NCI-H2081 treated with DMSO at 0.1 percent for 48 hours (cell line): ENCODE measurements at places on chromosomes 1 and 21.

DNA sequence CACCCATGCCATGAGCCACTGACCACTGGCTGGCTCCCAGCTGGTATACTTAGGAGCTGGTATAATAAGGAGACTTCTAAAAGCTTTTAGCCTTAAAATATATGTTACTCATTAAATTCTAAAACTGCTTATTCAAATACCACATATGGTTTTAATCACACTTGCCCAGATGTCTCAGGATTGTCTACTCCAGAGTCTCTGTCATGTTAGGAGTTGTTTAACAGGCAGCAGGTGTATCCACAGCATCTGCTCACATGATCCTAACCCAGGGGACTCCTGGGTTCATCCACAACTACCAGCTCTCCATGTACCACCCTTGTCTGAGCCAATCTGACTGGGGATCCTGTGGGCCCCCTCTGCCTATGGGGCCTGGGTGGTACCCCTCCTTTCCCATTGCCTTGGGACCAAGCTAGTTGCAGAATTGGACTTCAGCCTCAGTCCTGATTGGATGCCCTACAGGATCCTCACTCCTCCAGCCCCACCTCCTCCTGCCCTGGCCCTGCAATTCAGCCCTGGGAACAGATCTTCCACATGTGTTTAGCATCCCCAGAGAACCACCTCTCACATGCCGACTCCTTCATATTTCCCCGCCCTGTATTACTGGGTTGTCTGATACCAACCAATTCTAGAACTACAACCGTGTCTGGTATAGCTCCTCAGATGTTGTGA is 61.3 kb downstream of the BCAR3 start:
- no peak for DNase-seq

DNA sequence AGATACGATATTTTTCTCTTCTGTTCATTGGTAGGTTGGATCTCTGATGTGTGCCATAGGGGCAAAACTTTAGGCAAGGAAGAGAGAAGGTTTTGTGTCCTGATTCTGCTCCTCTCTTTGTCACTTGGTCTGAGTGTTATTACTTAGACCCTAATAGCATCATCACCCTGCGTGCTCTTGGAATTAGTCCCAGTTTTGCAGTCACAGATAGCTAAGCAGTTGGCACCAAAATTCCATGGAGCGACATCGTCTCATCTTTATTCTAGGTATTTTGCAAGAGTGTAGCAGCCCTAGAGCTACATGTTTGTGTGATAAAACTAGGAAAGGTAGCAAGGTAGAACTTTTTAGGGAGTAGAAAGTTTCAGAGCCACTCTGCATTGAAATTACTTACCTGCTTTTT is 23.8 kb downstream of the PIP5K1A start:
- DNase-seq, result no peak

DNA sequence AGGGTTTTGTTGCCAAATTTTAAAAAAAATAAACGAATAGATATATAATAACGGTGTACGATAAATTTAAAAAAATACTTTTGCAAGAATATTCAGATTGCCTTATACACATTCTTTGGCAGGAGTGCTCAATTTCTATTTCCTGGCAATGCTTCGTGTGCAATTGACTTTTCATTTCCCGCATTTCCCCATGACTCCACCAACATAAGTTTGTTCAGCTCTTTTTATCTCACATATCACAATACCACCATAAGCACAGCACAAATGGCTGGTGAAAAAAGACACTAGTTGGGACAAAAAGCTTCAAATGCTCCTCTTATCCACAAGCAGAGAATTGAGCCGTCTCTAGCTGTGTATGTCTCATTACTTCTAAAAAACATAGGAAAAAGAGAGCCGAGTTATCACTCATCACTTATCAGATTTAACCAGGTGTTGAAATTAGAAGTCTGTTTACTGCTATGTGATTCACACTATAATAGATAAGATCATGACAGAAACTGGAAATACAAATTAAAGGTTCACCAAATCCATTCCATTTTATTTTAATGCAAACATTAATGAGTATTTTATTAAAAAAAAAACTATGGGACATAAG is 28.9 kb upstream of the RGS1 start:
- DNase-seq, result no peak

DNA sequence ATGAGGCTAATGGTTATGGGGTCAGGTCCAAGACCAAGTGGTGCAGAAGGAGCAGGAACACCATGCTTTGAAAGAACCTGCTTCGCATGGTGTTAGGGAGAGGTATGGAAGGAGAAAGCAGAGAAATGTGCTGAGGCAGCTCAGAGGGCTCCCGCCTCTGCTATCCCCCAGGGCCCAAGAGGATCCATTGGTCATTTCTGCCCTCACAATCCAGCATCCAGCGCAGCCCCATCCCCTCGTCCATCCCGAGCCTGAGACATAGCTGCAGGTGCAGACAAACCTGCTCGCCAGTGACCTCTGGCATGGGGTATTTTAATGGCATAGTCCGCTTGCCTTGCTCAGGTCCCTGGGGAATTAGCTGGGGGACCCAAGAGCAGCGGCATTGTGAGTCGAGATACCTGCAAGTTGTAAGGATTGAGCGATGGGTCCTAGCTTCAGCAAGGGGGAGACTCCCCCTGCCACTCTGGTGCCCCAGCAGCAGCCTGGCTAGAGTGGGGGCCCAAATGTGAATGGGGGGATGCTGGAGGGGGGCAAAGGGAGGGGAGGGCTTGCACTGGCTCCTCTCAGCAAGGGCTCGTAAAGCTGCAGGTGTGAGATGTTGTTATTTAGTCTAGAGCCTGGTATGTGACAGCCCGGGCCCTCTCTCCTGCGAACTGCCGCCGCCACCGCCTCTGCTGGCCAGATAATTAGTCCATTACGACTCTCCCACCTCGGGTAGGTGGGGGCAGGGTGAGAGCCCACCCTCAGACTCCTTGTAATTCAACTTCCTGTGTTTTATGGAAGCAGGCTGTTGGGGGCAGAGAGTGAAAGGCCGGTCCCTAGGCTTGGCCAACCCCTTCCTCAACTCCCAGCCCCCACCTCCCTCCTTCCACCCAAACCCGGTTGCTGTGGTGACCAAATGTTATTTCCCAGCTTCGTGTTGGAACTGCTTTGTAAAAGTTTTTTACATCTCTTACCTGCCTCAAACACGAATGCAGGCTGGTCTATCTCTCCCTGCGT is 118.8 kb downstream of the RNF220 start:
- no peak for DNase-seq
